ENCODE measurements at places on chromosomes 4 and X.

GRCh38 chr4:156378033-156378665 lies 424.5 kb upstream of the CTSO start:
- no peak for DNase-seq

GRCh38 chr4:86557526-86557925 lies 36.6 kb upstream of the PTPN13 start:
- no peak for DNase-seq

GRCh38 chr4:25970226-25970675 lies 56.2 kb downstream of the SMIM20 start:
- DNase-seq, result no peak

- no peak for DNase-seq
These were observed 75.2 kb downstream of the CORIN start for GRCh38 chr4:47762376-47763266.

- no peak for DNase-seq
These were observed 49.7 kb upstream of the ELOVL6 start for GRCh38 chr4:110248100-110248499.

- no peak for DNase-seq
These were observed 701.0 kb upstream of the PITX2 start for GRCh38 chr4:111323916-111324315.

DNA sequence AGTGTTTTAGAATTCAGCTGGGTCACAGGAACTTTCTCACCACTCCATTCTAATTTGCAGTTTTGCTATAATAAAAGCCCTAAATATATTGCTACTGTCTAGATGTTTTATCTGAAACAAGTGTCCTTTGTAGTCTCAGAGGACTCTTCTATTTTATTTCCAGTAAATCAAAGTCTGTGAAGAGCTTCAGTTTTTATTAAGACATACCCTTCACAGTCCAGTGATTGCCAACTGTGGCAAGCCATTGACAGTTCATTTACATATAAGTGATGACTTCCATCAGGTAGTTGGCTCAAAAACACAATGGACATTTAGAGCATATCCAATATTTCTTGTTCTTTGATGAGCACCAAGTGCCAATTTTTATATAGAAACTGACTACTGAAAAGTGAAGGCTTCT lies 466.1 kb downstream of the IQCM start:
- no peak for DNase-seq

DNA sequence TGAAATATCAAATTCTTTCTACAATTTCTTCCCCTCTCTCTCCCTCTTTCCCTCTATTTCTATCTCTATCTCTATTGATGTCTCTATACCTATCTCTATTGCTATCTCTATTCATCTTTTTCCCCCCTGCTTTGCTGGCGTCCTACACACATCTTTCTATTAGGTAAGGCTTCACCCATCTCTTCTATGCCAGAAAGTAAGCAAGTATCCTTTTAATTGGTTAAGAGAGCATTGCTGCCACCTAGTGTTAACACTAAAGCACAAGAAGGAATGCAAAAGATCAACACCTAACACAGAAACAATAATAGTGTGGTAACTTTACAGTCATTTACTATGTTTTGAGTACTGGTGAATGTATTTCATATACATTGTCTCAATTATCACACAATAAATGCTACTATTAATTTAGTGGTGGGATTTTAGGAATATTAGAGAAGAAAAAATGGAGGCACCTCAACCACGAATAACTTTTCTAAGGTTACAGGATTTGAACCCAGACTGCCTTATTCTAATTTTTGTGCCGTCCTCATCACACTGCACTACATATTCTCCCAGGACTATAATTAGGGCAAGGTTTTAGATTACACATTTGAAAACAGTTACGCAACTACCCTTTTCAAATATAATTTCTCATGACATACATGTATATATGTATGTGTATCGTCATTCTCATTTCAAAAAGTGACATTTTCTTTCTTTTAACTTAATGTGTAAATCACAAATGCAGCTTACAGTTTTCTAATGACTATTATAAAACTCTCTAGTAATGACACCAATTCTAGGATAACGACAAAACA lies 3.7 kb upstream of the C4orf36 start:
- no peak for DNase-seq

- DNase-seq, result no peak
These were observed 30.1 kb downstream of the SPATA18 start for GRCh38 chr4:52081216-52081615.

- no peak for DNase-seq
These were observed 143.1 kb downstream of the ARSF start for GRCh38 chrX:3184176-3184930.

DNA sequence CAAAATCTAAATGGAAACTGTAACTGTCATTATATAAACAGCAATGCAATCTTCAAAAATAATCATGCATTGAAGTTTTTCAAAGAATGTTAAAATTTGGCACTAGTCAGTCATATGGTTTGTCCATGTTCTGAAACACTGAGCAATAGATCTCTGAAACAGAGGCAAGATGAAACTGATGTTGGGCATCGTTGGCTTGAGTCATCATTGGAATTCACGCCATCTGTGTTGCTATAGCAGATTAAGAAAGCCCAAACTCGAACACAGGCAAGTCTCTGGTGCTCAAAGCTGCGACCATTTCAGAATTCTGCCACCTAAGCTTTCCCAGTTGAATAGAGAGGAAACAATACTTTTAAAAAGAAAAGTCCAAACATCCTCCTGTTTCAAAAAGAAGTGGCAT lies 114.1 kb upstream of the PPARGC1A start:
- no peak for DNase-seq

GRCh38 chr4:48899950-48900349 lies 6.6 kb downstream of the OCIAD2 start:
- DNase-seq, result no peak

- DNase-seq, result no peak
These were observed 29.1 kb downstream of the RIPPLY1 start for GRCh38 chrX:106874075-106874474.

- DNase-seq, result no peak
These were observed 217.9 kb downstream of the CENPC start for GRCh38 chr4:67327245-67328017.

- DNase-seq, result no peak
These were observed 158.2 kb upstream of the NOCT start for GRCh38 chr4:138857416-138857815.

DNA sequence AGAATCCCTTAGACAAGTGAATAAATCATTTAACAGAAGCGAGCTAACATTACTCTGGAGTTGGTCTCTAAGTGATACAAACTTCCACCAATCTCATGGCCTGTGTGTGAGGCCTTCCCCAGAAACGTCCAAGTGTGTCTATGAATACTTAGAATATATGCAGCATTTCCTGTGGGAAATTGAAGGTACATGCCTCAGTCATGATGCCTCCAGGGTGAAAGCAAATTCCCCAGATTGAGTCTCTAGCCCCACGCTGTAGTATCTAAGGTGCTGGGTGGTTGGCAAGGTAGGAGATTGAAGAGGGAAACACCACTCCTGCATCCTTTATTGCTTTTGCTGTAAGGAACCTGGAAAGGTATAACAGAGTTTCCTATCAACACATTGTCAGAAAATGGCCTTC lies 113.8 kb downstream of the IL13RA2 start:
- DNase-seq, result no peak

- no peak for DNase-seq
These were observed 882 bp upstream of the CXCR3 start for GRCh38 chrX:71619193-71619592.

GRCh38 chrX:153539171-153539978 lies 21.9 kb downstream of the ATP2B3 start:
- peak; percentile 16 for DNase-seq

GRCh38 chr4:139843641-139844040 lies 178.0 kb downstream of the MGST2 start:
- no peak for DNase-seq

GRCh38 chrX:30612250-30612655 lies 34.7 kb upstream of the TASL start:
- no peak for DNase-seq

DNA sequence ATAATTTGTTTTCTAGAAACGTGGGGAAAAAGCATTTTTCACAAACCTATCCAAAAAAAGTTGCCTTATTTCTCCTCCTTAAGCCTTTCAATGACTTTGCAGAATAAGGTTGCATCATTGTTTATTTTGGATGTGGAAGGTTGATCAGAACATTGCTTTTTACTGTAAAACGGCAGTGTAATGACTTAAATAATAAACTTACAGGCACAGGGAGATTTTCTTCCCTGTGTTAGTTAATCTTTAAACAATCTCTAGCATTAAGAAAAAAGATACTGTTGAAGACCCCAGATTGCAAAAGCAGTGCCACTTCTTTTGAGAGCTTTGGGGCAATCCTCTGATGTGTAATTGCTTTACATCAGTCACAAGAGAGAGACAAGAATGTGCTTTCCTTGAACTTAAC lies 153.4 kb downstream of the ARX start:
- DNase-seq, result no peak

DNA sequence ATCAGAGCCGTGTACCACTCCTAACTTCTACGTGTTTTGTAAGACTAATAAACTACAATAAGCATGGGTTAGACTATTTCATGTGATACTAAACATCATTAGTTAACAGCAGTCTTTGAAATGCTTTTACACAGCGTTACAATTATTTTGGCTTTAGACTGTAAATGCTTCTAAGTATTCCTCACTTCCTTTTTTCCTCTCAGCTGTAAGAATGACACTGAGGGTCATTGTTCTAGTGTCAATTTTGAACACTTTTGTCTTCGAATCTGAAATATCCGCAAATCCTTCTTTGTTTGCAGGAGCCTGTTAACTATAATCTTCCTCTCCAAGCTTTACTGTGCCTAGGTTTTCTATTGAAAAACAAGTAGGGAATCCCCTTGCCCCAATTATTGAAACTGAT lies 1.5 kb downstream of the ABCE1 start:
- no peak for DNase-seq

- DNase-seq, result no peak
These were observed 23.0 kb downstream of the ZNF721 start for GRCh38 chr4:475962-476361.

DNA sequence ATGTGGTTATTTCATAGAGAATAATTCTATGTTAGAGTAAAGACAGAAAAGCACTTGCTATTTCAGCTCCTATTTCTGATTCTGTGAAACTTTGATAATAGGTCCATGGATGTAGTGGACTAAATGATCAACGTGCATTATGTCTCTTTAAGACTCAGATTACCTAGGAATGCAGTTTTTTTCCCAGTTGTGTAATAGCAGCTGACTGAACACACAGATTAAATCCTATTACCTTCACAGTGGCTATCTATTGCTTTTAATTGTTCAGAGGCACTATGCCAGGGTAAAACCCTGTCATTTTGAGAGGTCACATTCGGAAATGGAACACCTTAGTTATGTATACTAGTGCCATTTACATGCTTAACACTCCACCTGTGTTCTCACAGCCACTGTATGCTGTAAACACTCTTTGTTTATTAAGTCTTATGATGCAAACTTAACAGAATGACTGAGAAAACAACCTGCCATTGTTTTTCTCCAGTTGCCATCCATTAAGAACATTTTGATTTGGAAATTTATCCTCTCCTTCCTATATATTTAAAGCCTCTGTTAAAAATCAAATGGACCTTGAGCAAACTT lies 70.5 kb downstream of the HPGD start:
- DNase-seq, result no peak

DNA sequence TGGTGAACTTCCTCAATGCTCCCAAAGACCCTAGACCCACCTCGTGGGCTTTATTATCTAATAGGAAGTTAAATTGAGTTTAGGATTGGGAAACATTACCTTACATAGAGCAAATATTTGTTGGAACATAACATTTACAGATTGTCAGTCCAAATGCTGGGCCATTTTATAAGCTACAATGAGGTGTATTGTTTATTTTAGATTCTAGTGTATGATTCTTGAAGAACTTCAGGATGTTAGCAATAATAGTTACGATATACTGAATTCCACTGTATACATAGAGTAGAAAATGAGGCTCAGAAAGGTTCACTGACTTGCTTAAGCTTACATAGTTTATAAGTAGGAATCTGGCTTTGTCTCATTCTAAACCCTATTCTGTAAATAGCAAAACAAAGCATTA lies 37.4 kb downstream of the PAQR3 start:
- DNase-seq, result no peak
